ENCODE measurements at places on chromosomes 4 and X.

- no peak for DNase-seq
Observed at GRCh38 chrX:136055651-136056221, 70.5 kb downstream of the SLC9A6 start.

- no peak for DNase-seq
Observed at GRCh38 chr4:145001635-145002034, 96.4 kb downstream of the ANAPC10 start.

DNA sequence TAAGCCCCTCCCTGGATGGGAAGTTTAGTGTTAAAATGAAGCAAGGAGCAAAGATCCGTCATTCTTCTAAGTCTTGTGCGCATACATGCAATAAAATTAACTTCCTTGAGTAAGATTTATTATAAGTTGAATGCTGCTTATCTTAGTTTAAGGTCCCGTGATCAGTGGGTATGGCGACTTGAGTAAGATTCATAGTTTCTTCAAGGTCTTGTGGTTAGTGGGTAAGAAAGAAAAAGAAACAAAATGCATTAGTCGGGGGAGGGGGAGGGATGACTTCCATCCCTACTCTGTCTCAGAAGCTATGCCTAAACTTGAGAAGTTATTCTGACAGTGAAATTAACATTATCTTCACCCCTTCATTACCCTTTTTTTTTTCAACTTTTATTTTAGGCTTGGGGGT is 127.3 kb upstream of the MAGEB16 start:
- no peak for DNase-seq

- DNase-seq: no peak
Observed at GRCh38 chr4:3523628-3524221, 8.5 kb downstream of the LRPAP1 start.

- no peak for DNase-seq
Observed at GRCh38 chr4:82357640-82358039, 16.2 kb downstream of the HNRNPD start.

- no peak for DNase-seq
Observed at GRCh38 chrX:120462370-120462769, 6.7 kb downstream of the LAMP2 start.

DNA sequence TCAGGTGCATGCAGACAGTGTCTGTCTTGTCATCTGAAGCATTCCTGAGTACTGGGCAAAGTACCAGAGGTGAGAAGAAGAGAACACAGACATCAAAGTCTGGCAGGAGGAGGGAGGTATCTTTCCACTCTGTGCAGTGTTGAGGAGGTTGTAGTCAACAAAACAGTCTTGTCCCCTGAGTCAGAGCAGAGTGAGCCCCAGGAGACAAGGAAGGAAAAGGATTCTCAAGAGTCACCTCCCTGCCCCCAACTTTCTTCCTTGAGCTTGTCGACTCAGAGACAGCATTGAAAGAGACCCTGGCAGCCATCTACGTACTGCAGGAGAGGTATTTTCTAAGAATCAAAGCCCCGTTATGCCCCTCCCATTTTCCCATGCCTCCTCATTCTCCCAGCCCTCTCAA is 4.4 kb upstream of the SRPX start:
- no peak for DNase-seq

- no peak for DNase-seq
Observed at GRCh38 chr4:23710298-23710697, 179.5 kb downstream of the PPARGC1A start.

GRCh38 chr4:2637956-2638552 is 101.6 kb downstream of the FAM193A start:
- no peak for DNase-seq

GRCh38 chr4:104486716-104487504 is 7.8 kb downstream of the CXXC4 start:
- DNase-seq: no peak

DNA sequence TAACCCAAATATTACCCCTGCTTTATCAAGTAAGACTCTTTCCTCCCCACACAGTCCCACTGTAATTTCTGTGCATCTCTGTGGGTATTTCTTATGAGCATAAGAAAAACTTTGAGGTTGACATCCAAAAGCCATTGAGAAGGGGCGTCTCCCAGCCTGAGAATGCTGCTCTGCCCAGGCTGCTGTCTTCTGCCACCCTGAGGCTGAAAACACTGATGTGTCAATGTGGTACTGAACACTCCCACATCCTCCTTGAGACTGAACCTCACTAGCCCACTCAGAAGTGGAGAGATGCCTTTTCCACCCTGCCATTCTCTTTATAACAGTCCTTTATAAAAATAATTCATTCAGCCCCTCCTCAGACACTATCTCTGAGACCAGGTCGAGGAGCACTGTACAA is 120.8 kb downstream of the SMIM20 start:
- no peak for DNase-seq

DNA sequence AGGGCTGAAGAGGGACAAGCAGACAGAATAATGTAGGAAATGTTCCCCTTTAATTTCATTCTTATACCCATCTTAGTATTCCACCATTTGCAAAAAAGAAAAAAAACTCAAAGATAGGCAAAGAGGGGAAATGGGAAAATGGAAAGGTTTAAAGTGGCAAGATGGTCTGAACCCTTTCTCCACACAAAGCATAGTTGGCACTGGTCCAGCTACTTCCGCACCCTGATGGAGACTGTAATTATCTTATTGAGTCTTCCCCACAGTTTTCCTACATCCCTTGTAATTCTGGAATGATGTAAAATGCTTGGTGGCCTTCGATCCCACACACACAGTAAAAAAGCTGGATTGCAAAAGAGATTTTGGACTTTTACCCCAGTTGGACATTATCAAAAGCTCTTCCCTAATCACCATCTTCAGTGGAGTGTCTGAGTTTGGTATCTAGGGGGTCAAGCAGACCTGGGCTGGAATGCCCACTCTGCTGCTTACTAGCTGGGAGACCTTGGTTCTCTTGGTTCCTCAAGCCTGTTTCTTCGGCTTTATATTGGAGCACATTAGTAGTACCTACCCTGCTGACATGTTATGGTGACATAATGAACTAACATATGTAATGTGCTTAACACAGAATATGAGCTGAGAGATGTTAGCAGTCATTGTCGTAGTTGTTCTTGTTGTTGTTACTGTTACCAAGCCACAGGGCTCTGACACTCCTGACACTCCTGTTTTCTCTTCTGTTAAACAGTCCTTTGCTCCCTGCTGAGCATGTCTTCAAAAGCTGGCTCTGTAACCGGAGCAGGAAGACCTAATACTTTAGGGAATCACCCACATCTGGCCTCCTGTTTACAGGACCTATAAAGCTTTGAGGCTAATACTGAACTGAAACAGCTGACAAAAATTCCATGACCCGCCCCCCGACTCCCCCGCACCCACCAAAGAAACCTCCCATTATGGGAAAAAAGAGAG is 4.7 kb downstream of the SRPX2 start:
- no peak for DNase-seq

DNA sequence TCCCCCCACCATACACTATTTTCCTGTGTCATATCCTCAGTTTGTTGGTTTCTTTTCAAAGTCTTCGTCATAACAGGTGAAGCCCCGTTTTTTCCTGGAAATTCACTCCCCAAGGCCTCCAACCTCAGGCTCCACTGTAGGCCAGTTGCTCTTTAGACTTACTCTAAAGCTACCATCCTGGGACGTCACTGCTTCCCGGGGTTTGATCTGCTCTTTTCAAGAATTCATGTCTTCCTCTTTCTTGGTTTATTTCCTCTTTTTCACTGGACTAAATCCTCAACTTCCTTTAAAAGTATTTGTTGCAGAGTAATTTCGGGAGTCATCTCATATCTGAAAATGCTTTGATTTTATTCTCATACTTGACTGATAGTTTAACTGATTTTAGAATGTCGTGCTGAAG is 6.5 kb upstream of the SERTM2 start:
- DNase-seq: no peak

DNA sequence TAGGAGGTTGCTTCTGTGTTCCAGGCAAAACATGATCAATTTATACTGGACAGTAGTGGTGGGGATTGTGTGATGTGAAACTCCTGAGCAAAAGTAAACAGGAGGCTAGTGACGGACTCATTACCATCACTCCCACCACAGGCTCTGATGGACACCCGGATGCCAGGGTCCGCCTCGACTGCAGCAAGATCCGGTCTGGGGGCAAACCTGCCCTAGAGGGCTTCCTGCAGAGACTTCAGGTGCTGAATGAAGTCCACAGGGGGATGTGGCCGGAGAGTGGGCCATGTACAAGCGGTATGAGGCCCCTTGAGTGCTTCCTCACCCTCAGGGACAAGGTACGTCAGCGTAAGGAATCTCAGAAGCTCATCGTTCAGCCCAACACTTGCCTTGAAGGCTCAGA is 23.4 kb upstream of the TECRL start:
- DNase-seq: no peak

- no peak for DNase-seq
Observed at GRCh38 chr4:174595141-174595929, 73.0 kb upstream of the HPGD start.

GRCh38 chr4:8539661-8540060 is 40.5 kb upstream of the GPR78 start:
- no peak for DNase-seq

- no peak for DNase-seq
Observed at GRCh38 chrX:114626323-114626722, 42.4 kb downstream of the HTR2C start.

GRCh38 chrX:74492720-74493201 is 71.5 kb downstream of the SLC16A2 start:
- peak; percentile 42 for DNase-seq
